ENCODE measurements at places on chromosomes 13 and 19.
A peak's percentile ranks its signal among the peaks of the same experiment; 100 is the strongest.

DNA sequence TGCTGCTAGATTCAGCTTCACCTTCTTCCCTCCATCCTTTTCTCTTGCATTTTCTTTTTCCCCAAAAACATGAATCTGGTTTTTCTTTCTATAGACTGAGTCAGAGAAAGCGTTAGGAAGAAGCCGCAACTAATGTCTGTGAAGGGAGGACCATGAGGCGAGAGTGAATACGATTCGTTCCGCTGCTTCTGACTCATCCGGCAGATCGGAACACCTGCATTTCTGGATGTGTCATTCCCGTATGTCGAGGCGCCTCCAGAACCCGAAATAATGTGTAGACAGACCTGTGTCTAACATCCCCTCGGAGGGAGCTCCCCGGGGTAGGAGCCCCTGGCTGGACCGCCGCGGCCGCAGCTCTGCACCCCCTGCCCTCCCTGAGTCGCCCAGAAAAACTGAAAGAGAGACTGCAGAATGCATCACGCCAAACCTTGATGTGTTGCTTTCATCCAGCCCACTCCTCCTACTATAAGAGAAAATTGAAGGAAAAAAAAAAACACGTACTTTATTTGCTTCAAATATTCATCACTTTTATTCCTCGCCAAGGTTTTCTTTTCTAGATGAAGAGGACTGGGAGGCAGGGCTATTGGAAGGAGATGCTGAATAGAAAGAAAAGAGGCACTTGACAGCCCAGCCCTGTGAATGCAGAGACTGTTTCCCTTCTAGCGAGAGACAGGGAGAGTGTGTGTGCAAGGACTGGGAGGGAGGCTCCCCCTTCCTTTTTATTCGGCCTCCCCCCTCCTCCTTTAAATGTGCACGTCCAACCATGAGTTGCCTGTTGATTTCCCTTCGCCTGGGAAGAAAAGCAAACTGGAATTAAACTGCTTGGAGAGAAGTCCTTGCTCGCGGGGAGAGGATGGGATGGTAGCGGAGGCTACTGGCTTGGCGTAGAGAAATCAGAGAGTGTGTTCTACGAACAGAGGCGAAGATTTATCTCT lies 616 bp upstream of the PCDH17 start:
- DNase-seq: peak; percentile 56

GRCh38 chr19:49539192-49539952 lies 11.6 kb downstream of the RCN3 start:
- DNase-seq: no peak

- DNase-seq: no peak
Observed at GRCh38 chr13:86945584-86945983, 725.6 kb upstream of the SLITRK5 start.

DNA sequence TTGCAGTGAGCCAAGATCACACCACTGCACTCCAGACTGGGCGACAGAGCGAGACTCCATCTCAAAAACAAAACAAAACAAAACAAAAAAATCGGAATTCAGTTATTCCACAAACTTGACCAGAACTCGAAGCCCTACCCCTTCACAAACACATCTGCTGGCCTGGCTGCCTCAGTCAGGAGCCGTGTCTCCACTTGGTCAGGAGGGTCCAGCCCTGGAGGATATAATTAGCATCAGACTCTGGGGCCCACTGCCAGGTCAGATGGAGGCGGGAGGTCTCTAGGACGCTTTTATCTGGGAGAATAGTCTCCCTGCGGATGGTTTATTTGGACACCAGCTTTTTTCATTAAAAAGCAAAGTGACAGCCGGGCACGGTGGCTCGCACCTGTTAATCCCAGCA lies 8.0 kb downstream of the ELL start:
- DNase-seq: no peak

- peak; percentile 56 for DNase-seq
Observed at GRCh38 chr19:55809381-55810058, 22.3 kb downstream of the NLRP11 start.

- no peak for DNase-seq
Observed at GRCh38 chr19:33379151-33379829, 5.8 kb downstream of the CEBPG start.

GRCh38 chr13:114145722-114146121 lies 13.3 kb upstream of the RASA3 start:
- no peak for DNase-seq

DNA sequence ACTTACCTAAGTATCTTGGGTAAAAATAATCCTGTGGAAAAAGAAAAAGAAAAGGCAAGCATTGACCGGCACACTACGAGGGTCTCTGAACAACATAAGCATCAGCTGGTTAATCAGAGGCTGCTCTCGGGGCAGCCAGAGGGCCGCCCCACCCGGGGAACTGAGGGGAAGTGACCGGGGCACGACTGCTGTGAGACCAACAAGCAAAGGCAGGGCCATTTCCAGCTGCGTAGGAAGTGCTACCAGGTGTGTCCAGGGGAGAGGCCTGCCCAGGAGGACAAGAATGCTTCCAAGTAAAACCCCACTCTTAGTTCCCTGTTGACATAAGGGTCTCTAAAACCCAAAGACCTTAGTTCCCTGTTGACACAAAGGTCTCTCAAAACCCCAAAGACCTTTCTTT lies 15.9 kb downstream of the GAS6 start:
- DNase-seq: no peak

DNA sequence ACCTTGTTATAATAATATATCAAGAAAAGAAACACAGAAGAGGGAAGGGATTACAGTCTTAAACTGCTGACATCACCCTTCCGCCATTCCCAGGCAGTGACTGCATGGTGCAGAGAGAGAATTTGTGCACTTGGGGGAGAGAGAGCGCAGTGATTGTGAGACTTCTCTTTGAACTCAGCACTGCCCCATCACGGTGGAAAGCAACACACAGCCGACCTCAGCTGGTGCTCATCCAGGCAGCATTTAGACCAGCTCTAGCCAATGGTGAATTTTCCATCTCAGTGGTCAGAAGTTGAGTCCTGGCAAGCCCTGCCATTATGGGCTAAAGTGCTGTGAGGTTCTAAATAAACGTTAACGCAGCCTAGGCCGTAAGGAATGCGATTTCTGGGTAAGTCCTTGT lies 1681.5 kb downstream of the EFNB2 start:
- DNase-seq: no peak

- DNase-seq: no peak
Observed at GRCh38 chr13:40275636-40276035, 390.8 kb downstream of the FOXO1 start.

- no peak for DNase-seq
Observed at GRCh38 chr13:42394711-42395085, 122.7 kb downstream of the AKAP11 start.

DNA sequence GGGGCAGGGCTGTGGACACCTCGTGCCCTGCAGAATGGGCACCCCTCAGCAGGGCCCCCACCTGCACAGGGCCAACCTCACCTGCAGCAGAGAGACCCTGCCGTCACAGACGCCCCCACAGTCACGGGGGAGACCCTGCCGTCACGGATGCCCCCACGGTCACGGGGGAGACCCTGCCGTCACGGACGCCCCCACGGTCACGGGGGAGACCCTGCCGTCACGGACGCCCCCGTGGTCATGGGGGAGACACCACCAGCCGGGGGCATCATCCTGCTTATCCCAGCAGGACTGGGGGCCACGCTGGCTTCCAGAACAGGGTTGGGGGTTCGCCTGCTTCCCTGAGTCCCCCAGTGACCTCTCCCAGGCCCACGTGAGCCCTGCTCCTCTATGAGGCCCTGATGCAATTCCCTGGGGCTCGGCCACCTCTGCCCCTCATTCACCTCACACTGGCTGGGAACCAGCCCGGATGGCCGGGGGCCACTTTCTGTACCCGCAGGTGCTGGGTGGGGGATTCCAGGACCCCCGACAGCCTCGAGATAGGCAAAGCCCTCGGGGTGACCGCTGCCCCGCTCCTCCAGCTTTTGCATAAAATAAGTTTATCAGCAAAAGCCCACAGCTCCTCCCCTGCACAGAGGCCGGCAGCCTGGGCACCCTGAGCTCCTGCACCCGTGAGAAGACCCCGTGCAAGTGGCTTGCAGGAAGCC lies 23.6 kb downstream of the SBNO2 start:
- no peak for DNase-seq

DNA sequence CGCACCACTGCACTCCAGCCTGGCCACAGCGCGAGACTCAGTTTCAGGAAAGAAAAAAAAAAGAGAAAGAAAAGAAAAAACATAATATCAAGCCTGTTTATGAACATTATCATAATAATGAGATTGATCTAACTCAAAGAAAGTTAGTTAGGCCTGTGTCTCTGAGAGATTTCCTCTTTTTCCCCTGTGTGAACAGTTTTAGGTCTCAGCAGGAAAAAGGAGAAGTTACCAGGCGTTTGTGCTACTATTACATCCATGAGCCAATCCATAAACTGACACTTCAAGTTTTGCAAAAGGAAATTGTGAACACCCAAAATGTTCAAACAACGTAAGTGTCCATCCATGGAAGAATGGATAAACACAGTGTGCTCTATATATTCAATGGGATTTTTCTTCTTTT lies 3.8 kb downstream of the TARM1 start:
- DNase-seq: no peak

DNA sequence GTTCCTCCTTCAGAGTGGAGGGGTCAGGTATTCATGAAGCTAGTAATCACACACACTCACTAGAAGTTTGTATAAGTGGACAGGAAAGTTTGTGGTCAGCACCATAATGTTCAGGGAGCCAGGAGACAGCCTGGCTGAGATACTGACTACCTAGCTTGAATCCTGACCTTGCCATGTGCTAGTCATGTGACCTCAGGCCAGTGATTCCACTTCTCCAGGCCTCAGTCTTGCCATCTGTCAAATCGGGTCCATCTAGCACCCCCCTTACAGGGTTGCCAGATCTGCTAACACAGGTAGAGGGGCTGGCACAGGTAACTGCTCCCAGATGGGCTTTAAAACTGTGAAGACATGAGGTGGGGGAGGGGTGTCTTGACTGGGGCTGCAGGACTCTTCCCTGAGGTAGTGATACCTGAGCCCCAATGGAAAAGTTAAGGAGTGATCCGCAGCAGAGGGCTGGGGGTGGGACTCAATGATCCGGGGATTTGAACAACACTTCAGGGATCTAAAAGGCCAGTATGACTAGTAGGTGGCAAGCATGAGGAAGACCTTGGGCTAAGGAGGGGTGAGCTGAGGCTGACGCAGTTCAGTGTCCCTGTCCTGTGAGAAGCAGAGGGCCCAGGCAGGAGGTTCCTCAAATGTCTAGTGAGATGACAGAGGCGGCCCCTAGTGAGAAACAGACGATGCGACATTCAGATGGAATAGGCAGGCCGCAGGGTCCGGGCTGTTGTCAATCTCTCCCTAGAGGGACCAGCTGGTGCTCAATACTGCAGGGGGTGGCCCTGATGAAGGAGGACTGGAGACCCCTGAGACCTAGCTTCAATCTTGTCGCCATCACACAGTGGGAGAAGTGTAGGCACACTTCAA lies 8.5 kb downstream of the ACTMAP start:
- no peak for DNase-seq

DNA sequence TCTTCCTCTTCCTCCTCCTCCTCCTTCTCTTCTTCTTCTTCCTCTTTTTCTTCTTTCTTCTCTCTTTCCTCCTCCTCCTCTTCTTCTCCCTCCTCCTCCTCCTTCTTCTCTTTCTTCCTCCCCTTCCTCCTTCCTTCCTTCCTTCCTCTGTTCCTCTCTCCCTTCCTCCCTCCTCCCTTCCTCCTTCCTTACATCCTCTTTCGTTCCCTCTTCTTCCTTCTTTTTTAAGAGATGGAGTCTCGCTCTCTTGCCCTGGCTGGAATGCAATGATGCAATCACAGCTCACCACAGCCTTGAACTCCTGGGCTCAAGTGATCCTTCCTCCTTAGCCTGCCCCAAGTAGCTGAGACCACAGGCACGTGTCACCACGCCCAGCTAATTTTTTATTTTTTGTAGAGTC lies 13.2 kb downstream of the EHD2 start:
- no peak for DNase-seq

GRCh38 chr13:52195401-52195837 lies 36.0 kb upstream of the NEK3 start:
- peak; percentile 36 for DNase-seq

GRCh38 chr19:56147307-56147706 lies 6.2 kb downstream of the ZNF444 start:
- no peak for DNase-seq

DNA sequence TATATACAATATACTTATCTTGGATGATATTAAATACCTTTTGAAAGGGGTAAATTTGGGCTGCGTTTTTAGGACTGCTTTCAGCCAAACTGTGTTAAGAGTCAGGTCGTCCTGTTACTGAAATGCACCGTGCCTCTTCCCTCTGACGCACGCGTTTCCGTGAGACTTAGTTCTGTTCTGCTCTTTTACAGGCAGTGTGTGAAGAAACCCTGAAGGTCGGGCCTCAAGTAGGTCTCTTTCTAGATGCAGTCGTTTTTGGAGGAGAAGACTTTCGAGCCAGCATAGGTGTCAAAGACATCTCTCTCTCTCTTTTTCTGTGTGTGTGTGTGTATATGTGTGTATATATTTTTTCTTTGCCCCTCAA lies 107.0 kb downstream of the ZIC5 start:
- no peak for DNase-seq

DNA sequence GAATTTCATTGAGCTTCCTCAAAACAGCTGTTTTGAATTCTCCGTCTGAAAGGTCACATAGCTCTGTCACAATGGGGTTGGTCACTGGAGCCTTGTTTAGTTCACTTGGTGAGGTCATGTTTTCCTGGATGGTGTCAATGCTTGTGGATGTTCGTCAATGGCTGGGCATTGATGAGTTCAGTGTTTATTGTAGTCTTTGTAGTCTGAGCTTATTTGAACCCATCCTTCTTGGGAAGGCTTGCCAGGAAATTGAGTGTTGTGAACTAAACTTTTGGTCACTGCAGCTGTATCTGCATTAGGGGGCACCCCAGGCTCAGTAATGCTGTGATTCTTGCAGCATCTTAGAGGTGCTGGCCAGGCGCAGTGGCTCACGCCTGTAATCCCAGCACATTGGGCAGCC lies 22.0 kb downstream of the BLOC1S3 start:
- peak; percentile 3 for DNase-seq

GRCh38 chr19:49930483-49931011 lies 1.2 kb upstream of the NUP62 start:
- no peak for DNase-seq

- DNase-seq: peak; percentile 9
Observed at GRCh38 chr19:36215276-36216123, 594 bp downstream of the ZNF146 start.

- DNase-seq: no peak
Observed at GRCh38 chr13:50780201-50781015, 63.1 kb downstream of the DLEU7 start.

GRCh38 chr13:90951663-90952062 lies 395.8 kb upstream of the MIR17HG start:
- peak; percentile 44 for DNase-seq

DNA sequence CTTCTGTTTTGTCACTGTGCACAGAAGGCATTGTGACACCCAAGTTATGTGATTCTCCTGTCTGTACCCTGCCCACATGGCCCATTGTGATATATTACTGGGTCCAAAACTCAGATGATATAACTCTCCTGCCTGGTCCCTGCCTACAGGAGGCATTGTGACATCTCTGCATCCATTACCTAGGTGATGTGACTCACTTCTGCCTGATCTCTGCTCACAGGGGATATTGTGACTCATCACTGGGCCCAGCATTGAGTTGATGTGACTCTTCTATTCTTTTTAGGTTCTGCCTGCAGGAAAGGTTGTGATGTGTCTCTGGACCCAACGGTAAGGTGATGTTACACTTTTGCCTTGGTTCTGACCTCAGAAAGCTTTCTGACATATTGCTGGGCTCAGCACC lies 67.9 kb upstream of the ZNF724 start:
- DNase-seq: no peak

GRCh38 chr19:14361824-14362223 lies 19.4 kb upstream of the ADGRE5 start:
- DNase-seq: no peak

All from NCI-H345 (cell line).